Endodermal cell (in vitro differentiated cells): ENCODE measurements at places on chromosomes 6 and 20.
A peak's percentile ranks its signal among the peaks of the same experiment; 100 is the strongest.

- no peak for DNase-seq
These were observed 117.3 kb downstream of the BCKDHB start for GRCh38 chr6:80223743-80224212.

GRCh38 chr6:167294241-167294640 lies 3.1 kb downstream of the UNC93A start:
- DNase-seq, result no peak

DNA sequence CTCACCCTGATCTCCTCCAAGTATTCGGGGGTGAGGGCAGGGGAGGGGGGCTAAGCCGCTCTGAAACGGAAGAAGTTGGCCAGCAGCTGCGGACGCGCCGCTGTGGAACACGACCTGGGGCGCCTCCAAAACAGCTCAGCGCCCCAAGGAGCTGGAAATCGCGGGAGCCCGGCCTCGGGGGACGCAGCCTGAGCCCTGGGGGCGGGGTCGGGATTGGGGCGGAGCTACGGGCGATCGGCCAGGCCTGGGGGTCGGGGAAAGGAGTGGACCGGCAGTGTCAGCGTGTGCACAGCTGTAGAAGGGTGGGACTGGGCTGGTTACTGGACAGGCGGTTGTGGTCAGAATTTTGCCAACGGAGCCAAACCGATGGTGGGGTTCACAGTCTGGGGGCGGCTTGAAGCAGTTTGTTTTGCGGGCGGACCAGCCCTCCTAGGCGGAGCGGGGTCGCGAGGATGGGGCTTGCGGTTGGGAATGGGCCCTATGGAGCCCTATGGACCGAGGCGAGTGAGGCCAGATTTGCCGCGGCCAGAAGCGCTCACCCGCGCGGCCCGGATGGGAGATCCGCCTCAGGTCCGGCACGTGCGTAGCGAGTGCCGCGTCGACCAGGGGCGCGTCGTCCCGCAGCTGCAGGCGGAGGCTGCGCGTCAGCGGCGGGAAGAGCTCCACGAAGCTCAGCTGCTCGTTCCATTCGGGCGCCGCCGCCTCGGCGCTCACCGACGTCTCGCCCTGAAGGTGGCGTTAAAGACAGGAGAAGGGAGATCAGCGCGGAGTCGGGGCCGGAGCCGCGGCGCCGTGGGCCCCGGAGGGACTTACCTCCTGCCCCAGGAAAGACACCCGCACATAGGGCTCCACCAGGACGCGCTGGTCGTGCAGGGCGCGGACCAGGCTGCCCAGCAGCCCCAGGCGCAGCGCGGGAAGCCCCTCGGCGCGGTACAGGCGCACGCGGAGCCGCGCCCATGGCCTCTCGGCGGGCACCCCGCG lies 14.3 kb upstream of the SPAG4 start:
- peak; percentile 92 for DNase-seq

DNA sequence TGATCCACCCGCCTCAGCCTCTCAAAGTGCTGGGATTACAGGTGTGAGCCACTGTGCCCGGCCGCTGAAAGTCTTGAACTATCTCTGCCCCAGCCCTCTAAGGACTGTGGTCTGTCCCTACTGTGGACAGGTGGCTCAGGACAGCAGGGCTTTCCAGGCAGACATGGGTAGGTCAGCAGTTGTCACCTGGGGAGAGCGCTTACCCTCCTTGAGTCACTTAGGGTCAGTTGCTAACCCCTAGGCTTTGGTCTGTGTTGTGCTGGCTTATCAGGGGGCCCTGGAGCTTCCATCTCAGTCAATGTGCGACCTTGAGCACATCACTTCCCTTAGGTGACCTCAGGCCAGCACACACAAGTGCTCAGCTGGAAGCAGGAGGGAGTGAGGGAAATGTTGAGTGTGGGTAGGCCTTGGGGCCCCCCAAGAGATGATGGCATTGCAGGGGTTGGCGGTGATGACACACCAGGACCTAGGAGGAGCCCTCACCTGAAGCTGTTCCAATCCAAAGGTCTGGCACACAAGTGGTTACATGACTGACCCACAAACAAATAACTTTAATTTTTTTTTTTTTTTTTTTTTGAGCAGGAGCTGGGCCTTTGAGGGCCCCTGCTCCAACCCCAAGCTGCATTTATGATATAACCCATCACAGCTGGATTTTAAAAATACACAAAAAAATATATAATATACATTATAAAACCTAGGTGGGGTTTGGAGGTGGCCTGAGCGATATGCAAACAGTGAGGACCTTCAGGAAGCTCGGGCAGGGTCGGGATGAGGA lies 5.1 kb downstream of the RPL10A start:
- peak; percentile 67 for DNase-seq

DNA sequence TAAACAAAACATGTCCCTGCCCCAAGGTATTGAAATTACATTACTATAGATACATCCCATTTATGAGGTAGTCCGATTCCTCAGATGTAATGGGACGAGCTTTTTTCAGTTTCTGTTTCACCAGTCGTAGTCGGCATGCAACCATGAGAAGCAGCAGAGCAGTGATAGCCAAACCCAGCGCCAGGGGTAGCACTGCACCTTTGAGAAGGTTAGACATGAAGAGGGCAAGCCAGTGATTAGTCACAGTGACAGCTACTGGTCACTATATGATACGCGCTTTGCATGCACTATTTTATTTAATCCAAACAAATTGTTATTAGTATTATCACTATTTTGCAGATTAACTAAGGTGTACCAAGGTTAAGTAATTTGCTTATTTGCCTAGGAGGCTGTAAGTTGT lies 43.7 kb downstream of the LRP11 start:
- DNase-seq, result no peak

DNA sequence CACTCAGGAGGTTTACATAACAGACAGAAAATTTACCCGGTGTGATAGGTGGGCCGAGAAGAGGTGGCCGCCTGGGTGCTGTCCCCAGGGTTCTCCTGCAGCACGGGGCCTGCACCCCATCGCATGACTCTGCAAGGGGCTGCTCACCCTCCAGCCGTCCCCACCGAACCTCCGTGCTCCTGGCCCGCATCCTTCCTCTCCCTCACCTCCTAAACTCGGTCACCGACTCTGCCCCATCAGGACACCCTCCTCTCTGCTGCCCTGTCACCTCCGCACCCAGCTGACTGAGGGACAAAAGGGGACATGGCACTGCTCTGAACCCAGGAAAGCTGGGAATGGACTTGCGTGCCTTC lies 147.6 kb downstream of the SYNDIG1 start:
- DNase-seq, result peak; percentile 41

- no peak for DNase-seq
These were observed 180.5 kb downstream of the TENT5A start for GRCh38 chr6:81572020-81572419.

DNA sequence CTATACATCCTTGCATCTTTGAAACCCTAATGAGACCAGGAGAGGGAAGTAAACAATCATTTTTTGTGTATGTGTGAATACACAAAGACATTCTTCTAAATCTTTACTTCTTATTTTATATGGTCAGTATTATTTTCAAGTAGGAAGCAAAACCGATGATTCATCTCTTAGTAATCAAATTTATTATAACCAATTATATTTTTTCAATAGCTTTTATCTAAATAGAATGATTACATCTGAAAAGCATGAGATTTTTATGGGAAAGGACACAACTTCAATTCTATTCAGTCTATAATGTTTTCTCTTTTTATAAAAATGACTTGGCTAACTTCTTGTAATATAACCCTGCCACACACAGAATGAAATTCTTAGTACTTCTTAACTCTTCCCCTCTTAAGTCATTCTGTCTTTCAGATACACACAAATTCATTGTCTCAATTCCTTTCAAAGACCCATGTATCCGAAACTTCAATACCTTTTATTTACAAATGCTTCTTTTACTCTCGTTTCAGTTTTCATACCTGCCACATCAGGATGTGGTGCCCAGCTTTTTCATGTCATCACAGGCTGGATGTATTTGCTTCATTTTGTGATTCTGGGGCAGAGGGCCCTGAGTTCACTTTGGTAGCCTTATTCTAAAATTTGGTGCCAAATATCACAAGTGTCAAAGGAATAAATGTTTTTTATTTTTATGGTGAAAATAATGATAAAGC lies 227.0 kb downstream of the PHF3 start:
- no peak for DNase-seq

GRCh38 chr6:130896249-130896648 lies 69.0 kb downstream of the SMLR1 start:
- DNase-seq, result no peak

DNA sequence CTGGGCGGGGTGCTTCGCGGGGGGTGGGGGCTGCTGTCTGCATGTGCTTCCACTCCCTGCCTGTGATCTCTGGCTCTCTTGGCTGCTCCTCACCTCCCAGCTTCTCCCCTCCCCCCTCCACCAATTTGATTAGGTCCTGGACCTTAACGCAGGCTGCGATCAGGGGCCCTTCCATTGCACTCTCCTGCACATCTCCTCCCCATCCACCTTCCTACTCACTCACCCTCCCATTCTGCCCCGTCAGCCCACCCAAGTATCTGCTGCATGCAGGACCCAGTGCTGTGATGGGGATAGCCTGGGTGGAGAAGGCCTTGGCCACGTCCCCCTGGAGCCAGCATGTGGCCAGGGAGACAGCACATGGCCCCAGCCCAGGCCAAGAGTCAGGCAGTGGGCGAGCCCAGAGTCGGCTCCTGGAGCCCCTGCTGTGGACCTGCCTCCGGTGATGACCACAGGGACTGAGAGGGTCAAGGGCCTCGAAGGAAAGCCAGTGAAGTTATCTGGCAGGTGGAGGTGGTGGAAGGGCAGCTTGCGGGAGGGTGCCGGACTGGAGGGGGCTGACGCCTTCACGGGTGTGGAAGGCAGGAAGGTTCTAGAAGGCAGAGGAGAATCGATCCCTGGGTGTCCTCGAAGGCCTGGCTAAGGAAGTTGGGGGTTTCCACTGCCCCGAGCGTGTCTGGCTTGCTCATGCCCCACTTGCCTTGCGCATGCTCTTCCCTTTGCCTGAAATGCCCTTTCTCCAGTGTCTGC lies 40.7 kb downstream of the SRC start:
- DNase-seq, result peak; percentile 39

- no peak for DNase-seq
These were observed 8.2 kb downstream of the ASXL1 start for GRCh38 chr20:32366380-32366779.

GRCh38 chr6:48474136-48474535 lies 363.1 kb upstream of the PTCHD4 start:
- no peak for DNase-seq

DNA sequence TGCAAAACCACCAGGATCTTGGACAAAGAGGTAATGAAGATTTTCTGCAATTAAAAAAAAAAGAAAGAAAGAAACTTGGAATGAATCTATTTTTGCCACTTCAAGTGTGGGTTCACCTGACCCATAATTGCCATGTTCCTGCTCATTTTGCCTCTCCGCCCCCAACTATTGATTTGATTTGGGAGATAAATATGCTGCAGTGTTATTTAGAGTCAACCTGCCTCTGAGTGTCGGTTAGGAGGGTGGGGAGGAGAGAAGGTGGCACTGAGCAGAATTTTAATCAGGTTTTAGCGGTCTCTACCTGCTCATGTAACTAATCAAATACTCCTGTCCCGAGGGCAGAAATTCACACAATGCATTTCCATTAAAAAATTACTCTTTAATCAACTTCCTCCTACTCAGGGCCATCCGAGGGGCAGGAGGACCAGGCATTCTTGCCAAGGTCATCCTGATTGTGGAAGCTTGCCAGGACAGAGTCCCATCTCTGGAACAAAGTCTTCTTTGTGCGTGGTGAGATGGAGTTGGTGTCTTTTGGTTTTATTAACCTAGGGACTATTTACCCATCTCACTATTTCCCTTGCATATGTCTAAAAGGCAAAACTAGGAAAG lies 300.1 kb downstream of the CDH26 start:
- no peak for DNase-seq

GRCh38 chr6:126017668-126018067 lies 31.3 kb downstream of the TRMT11 start:
- no peak for DNase-seq

- no peak for DNase-seq
These were observed 162.4 kb upstream of the KCNG1 start for GRCh38 chr20:51185277-51185676.

GRCh38 chr6:135329851-135330803 lies 149.0 kb downstream of the MYB start:
- DNase-seq, result no peak

GRCh38 chr6:85678026-85678601 lies 35.4 kb upstream of the SYNCRIP start:
- DNase-seq, result no peak

DNA sequence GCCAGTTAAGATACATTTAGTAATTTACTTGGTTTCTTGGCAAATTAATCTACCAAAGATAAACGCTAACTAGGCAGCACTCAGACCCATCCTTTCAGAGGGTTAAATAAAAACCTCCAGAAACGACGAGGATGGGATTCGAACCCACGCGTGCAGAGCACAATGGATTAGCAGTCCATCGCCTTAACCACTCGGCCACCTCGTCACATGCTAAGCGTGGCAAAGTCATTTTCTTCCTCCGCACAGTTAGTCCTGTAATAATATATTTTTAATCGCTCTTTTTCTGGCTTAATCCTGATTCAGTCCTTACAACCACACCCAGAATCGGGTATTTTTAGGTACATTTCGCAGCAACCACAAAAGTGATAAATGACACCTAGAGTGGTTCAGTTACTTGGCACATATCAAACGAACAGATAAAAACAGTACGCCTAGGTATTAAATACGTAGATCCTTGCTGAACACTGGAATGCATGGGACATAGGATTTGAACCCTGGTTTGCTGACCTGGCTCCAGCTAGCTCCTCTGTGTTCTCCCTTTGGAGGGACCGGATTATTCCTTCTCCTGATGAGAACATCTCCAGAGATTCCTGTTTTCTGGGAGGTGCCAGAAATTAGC lies 71.6 kb downstream of the GPX5 start:
- peak; percentile 88 for DNase-seq

DNA sequence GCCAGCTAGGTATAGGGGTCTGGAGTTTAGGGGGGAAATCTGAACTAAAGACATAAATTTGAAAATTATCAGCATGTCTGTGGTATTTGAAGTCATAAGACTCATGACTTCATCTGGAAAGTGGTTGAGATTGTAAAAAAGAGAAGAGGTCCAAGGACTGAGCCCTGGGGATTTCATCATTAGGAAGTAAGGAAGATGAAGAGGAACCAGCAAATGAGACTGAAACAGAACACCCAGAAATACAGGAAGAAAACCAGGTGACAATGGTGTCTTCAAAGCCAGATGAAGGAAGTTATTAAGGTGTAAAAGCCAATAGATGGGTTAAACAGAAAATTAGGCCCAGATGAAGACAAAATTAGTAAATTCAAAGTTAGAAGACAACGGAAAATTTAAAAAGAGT lies 49.1 kb upstream of the UBR2 start:
- no peak for DNase-seq

GRCh38 chr6:50842861-50843384 lies 24.3 kb downstream of the TFAP2B start:
- DNase-seq, result peak; percentile 83

DNA sequence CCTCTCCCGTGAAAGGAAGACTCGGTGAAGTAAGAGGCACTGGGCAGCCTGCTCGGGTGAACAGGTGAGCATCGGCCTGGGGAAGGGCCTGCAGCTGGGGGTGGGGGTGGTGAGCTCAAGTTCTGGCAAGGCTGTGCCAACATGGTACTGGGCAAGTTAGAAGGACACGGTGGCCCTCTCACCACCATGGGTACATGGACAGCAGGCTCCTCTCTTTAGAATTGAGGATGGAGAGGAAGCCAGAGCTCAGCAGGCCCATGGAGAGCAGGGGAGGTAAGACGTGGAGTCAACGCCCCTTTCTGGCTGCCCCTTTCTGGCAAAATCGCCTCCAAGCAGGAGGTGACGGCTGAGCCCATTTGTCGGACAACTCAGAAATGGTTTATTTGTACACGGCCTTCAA lies 135.6 kb downstream of the ANKRD60 start:
- peak; percentile 35 for DNase-seq
